ENCODE measurements at places on chromosomes 3 and 15. TPM values are rescaled to one million over a fixed set of nuclear protein-coding genes. Genes with fewer than 3 reads are reported as not detected.
A peak's percentile ranks its signal among the peaks of the same experiment; 100 is the strongest.

DNA sequence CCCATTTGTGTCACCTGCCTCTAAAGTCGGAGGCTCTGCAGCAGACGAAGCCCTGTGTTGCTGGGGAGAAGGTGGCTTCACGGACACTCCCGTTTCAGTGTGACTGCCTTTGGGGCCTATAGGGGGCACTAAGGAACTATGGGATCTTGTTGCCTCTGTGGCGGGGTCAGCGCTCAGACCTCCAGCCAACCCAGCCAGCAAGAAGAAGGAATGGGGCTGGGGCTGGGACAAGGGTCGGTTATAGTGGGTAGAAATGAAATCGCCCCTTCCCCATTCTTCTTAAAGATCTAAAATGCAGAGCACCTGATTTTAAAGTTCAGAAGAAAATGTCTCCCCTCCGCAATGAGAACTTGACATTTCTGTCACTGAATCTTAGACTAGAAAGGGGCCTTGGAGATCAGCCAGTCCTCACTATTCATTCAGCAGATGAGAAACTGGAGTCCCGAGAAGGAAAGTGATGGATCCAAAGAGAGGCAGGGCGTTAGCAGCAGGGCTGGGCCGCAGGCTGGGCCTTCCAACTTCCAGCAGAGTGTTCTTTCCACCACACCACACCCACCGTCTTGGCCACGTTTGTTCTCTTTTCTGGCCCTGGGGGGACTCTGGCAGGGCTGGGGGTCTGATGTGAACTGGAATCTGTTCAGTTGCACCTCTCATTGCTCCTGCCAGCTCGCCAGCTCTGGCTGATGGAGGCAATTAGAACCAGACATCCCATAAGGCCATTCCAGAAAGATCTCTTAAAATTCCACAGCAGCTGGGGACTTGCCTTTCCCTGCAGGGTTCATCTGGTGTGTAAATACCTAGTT is 195.4 kb downstream of the OPA1 start:
- no peaks in the 10 kb centered on the region for H3K36me3 ChIP-seq
- no peak overlapping the region for H3K4me3 ChIP-seq
- DNase-seq: no peak
- H3K27me3 ChIP-seq: no peaks in the 10 kb centered on the region

DNA sequence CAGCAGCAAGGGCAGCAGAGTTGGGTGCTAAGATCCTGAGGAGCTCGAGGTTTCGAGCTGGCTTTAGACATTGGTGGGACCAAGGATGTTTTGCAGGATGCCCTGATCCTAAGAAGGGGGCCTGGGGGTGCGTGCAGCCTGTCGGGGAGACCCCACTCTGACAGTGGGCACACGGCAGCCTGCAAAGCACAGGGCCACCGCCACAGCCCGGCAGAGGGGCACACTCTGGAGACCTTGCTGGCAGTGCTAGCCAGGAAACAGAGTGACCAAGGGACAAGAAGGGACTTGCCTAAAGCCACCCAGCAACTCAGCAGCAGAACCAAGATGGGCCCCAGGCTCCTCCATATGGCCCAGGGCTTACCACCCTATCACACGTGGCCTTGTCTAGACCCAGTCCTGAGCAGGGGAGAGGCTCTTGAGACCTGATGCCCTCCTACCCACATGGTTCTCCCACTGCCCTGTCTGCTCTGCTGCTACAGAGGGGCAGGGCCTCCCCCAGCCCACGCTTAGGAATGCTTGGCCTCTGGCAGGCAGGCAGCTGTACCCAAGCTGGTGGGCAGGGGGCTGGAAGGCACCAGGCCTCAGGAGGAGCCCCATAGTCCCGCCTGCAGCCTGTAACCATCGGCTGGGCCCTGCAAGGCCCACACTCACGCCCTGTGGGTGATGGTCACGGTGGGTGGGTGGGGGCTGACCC is 18.8 kb downstream of the SEC61A1 start:
- no peak overlapping the region for H3K4me3 ChIP-seq
- H3K27ac ChIP-seq: no peak overlapping the region
- H3K27me3 ChIP-seq: no peaks in the 10 kb centered on the region
- DNase-seq: no peak
- peaks cover 37% of the 10 kb centered on the region for H3K36me3 ChIP-seq

- no peak overlapping the region for H3K4me3 ChIP-seq
- H3K27me3 ChIP-seq: no peaks in the 10 kb centered on the region
- no peak overlapping the region for H3K27ac ChIP-seq
Measured at GRCh38 chr15:61171209-61171608, 57.9 kb downstream of the RORA start.

- no peaks in the 10 kb centered on the region for H3K36me3 ChIP-seq
- H3K4me1 ChIP-seq: no peaks in the 10 kb centered on the region
- DNase-seq: no peak
Measured at GRCh38 chr15:82635798-82636197, 11.4 kb downstream of the CPEB1 start.

Gene GOLGA8J
- total RNA-seq: 0.44 TPM

Gene KLHL40
- total RNA-seq: not detected

- H3K27ac ChIP-seq: no peak overlapping the region
- no peak for DNase-seq
- H3K27me3 ChIP-seq: no peaks in the 10 kb centered on the region
- no peaks in the 10 kb centered on the region for H3K4me1 ChIP-seq
- no peak overlapping the region for H3K4me3 ChIP-seq
Measured at GRCh38 chr3:150030841-150031240, 60.1 kb upstream of the PFN2 start.

DNA sequence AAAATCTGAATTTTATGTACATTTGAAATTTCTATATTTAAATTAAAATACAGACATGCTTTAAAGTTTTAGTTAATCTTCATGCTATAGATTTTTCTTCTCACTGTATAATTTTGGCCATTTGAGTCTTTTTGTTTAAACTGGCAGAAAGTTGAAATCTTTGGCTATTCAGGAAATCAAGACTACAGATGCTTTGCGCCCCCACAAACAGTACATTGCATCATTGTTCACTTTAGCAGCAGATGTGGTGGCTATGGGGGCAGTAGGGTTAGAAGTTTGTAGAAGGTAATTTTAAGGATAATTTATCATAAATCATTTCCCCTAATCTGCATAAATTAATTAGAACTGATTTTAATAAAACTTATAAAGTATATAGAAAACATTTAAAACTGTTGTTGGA is 20.9 kb downstream of the SPPL2A start:
- H3K4me1 ChIP-seq: no peaks in the 10 kb centered on the region
- no peaks in the 10 kb centered on the region for H3K27me3 ChIP-seq
- H3K36me3 ChIP-seq: peaks cover 13% of the 10 kb centered on the region
- no peak overlapping the region for H3K27ac ChIP-seq

DNA sequence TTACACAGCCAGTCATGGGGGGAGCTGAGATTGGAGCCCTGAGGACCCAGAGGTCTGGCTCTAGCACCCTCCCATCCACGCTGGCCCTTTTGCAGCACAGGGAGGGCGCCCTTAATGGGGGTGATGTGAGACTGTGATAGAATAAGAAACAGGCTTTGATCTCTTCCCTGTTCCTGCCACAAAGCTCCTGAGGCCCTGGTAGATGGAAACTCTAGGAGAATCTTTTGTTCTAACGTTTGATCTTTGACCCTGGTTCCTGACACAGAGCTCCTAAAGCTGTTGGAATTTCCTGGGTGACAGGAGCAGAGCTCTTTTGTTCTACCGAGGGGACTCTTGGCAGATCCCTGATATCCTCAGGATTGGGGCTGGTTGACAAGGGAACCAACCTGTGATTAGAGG is 1.2 kb upstream of the UROC1 start:
- no peak overlapping the region for H3K4me3 ChIP-seq
- H3K4me1 ChIP-seq: peaks cover 4% of the 10 kb centered on the region
- no peak overlapping the region for H3K27ac ChIP-seq
- DNase-seq: no peak

Gene AQP9
- total RNA-seq: not detected

Gene IQCF5
- not detected for total RNA-seq

DNA sequence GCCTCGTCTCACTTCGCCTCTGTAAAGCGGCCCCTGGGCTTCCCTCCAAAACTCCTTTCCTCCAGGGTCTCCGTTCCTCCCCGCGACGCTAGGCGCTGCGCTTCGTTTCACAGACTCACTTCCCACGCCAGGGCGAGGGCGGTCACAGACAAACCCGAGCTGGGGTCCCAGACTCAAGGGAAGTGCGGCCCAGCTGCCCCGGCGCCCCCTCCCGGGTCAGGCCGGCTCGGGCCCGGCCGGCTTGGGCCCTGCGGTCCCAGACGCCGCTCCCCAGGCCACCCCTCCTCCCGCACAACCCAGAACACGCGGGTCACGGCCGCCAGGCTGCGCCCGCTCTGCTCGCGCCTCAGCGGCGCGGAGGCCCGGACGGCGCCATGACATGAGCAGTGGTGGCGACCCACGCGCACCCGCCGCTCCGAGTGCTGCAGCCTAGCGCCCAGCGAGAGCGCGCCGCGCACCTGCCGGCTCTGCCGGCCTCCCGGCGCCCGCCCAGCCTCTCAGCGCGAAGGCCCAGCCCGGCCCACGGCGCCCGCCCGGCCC is 547 bp downstream of the NUP210 start:
- H3K4me1 ChIP-seq: no peaks in the 10 kb centered on the region
- H3K27ac ChIP-seq: peak overlapping the region; percentile 51
- H3K36me3 ChIP-seq: no peaks in the 10 kb centered on the region
- H3K27me3 ChIP-seq: no peaks in the 10 kb centered on the region

DNA sequence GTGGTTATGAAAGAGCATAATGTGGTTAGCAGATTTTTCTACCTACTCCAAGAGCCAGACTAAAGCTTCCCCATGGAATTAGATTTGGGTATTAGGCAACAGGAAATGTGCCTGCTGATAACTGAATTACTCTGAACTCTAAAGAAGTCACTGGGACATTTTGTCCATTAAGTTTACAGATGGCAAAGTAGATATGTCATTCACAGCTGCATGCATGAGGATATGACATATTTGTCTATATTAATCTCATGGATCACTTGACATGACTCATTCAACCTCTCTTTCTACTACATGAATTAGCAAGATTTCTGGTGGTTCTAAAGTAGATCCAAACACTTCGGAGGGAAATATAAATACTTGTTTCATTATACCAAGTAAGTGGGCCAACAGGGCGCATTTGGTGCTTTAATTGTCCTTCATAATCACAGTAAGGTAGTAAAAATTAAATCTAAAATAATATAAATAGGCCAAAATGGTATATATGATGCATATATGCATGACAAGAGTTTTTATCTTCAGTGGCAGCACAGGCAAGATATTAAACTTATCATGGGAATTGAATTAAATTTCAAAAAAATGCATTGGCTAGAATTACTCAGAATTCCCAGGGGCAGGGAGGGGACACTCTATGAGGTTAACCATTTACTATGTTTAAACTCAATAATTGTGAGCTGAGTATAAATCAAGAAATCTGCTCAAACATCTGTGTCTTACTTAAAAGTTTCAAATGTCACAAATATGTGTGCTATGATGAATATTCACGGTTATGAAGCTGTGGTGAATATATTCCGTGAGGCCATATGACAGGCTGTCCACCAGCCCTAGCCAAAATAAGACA is 365.3 kb upstream of the KCNMB2 start:
- peak; percentile 2 for DNase-seq
- H3K36me3 ChIP-seq: no peaks in the 10 kb centered on the region
- H3K4me3 ChIP-seq: no peak overlapping the region
- H3K27me3 ChIP-seq: no peaks in the 10 kb centered on the region

Gene GRK7
- 0.10 TPM for total RNA-seq

GRCh38 chr3:3145831-3146230 is 19.1 kb downstream of the TRNT1 start:
- H3K36me3 ChIP-seq: peaks cover 39% of the 10 kb centered on the region
- no peaks in the 10 kb centered on the region for H3K27me3 ChIP-seq
- no peak overlapping the region for H3K27ac ChIP-seq
- DNase-seq: no peak
- no peak overlapping the region for H3K4me3 ChIP-seq

- no peaks in the 10 kb centered on the region for H3K36me3 ChIP-seq
- no peaks in the 10 kb centered on the region for H3K4me1 ChIP-seq
- no peak overlapping the region for H3K4me3 ChIP-seq
Measured at GRCh38 chr3:20787005-20787404, 601.0 kb upstream of the SGO1 start.

DNA sequence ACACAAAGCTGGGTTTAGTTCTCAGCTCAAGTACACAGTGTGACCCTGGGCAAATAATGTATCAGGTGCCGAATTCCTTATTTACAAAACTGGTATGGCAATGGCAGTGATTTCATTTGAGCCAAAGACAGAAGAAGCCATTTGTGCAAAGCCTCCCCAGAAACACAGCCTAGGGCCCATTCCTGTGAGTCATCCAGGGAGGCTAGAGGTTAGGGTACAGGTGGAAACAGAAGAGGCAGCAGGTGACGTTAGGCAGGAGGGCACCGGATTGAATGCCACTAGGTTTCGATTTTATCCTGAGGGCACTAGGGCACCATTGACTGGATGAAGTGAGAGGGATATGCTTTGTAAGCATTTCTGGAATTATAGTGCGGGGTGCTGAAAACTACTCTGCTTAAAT is 766.9 kb upstream of the NR2F2 start:
- no peaks in the 10 kb centered on the region for H3K27me3 ChIP-seq
- no peak for DNase-seq
- no peak overlapping the region for H3K4me3 ChIP-seq
- no peak overlapping the region for H3K27ac ChIP-seq

GRCh38 chr3:8848696-8849131 is 79.3 kb upstream of the OXTR start:
- H3K4me3 ChIP-seq: no peak overlapping the region
- H3K36me3 ChIP-seq: no peaks in the 10 kb centered on the region
- no peaks in the 10 kb centered on the region for H3K4me1 ChIP-seq
- H3K27me3 ChIP-seq: no peaks in the 10 kb centered on the region
- H3K27ac ChIP-seq: no peak overlapping the region

GRCh38 chr3:127158614-127159229 is 34.2 kb upstream of the PRR23E start:
- H3K27me3 ChIP-seq: peaks cover 3% of the 10 kb centered on the region
- H3K27ac ChIP-seq: no peak overlapping the region
- no peaks in the 10 kb centered on the region for H3K4me1 ChIP-seq
- H3K36me3 ChIP-seq: no peaks in the 10 kb centered on the region
- H3K4me3 ChIP-seq: no peak overlapping the region
- no peak for DNase-seq

- no peak overlapping the region for H3K27ac ChIP-seq
- no peak for DNase-seq
- peaks cover 3% of the 10 kb centered on the region for H3K4me1 ChIP-seq
- no peak overlapping the region for H3K4me3 ChIP-seq
- H3K36me3 ChIP-seq: no peaks in the 10 kb centered on the region
Measured at GRCh38 chr15:64828985-64829384, 3.5 kb upstream of the PIF1 start.

Gene OXSM
- total RNA-seq: 0.28 TPM

Gene RBP2
- total RNA-seq: not detected

- H3K27ac ChIP-seq: no peak overlapping the region
- H3K27me3 ChIP-seq: no peaks in the 10 kb centered on the region
- H3K4me3 ChIP-seq: no peak overlapping the region
Measured at GRCh38 chr3:21826416-21826815, 75.4 kb upstream of the ZNF385D start.

DNA sequence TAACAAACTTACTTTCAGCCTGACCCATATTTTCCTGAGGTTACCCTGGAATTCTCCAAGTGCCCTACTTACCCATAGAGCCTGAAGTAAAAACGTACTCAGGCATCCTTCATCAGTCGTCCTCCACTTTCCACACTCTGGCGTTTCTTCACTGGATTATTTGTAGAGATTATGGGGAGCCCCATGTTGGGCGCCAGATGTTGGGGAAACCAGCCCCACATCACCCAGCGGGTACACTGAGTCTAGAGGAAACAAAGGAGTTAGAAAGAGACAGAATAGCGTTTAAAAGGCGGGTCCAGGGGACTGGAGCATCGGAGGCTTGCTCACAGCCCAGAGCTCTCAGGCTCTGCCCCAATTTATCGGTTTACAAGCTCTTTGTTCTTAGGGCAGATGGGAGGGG is 9.7 kb upstream of the SLC28A2 start:
- H3K4me1 ChIP-seq: no peaks in the 10 kb centered on the region
- H3K36me3 ChIP-seq: no peaks in the 10 kb centered on the region
- H3K4me3 ChIP-seq: no peak overlapping the region
- DNase-seq: no peak
- no peaks in the 10 kb centered on the region for H3K27me3 ChIP-seq

Measured in Panc1 (cell line).